Posterior cingulate gyrus (tissue), 11 donors: ENCODE measurements at places on chromosomes 7 and 10.

GRCh38 chr10:113992471-113993011, 51.1 kb upstream of the ADRB1 start:
- DNase-seq = no peak

DNA sequence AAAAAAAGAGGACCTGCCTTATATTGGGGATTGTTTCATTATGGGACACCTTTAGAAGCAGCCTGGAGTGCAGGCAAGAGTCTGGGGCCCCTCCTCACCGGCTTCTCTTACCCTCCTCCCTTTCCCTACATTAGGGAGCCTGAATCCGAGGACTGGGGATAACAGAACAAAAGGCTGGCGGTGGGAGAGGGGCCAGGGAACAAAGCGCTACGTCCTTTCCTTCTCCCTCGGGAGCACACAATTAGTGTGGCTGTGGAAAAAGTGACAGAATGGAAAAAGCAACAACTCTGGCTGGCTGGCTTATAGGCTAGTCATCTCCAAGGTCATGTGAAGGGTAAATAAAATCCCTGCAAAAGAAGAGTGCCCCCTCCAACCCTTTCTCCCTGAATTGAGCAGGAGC, 74.7 kb downstream of the LSM5 start:
- DNase-seq = no peak

DNA sequence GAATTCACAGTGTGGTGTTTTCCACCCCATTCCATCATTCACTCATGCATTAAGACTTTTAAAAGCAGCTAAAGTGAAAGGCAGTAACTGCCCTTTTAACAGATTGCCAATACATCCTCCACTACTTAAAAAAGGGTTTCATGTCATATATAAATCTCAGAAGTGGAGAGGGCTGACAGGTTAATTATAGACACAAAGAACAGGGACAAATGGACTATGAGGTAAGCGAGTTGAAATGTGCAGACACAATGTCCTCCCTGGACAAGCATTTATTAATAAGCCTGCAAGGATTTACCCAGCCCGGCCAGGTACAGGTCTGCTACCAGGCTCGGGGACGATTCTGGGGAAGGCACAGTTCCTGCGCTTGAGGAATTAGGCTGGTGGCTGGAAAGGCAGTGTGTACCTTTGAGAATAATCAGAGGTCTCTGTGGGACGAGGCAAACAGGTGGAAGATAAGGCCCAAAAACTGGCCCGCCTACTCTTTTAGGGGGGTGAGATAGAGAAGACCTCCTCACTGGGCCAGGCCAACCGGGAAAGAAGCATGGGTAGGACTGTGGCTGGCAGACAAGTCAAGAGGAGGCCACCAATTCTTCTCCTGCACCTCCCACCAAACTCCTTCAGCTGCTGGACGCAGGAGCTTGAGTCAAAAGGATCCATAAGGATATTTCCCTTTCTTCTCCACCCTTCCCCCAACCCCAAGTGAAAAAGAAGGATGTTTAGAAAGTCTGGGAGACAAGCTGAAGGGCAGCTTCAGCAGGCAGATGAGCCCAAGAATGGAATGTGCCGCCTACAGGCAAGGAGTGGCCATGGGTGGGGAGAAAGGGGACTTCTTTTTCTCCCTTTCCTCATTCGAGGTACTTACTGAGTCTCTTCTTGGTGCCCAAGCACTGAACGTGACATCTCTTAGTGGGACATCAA, 1.5 kb downstream of the PDLIM1 start:
- DNase-seq = no peak

- no peak for DNase-seq
Observed at GRCh38 chr10:78964274-78964951, 104.4 kb upstream of the ZMIZ1 start.

DNA sequence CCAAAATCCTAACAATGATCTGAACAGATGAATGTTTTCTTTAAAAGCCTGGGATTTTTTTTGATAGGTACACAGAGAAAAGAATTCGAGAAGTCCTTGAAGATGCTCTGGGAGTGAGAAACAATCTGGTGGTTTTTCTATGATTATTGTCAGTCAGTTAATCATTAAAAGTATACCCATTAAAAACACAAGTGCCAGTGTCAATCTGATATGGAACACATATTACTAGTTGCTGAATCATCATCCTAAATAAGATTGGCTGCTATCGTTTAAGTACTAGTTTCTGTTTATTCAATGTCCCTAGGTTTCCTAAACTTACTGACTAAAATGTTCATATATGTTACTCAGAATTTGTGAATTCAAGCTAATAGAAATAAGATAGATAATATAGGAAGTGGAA, 16.1 kb downstream of the COL28A1 start:
- no peak for DNase-seq

DNA sequence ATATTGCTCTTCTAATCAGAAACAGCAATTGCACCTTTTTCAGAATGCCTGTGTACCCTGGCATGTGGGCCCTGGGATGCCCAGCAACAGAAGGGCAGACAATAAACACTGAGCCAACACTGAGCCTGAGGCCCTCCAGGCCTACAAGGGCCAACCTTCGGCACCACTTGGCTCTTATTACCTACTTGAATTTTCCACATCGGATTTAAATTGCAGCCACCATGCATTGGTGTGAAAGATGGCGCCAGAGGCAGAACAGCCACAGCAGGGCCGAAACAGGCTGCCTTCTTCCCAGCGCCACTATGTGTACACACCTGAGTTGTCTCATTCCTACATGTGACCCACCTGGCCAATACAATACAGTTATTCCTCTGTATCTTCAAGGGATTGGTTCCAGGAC, 51.4 kb upstream of the EZH2 start:
- no peak for DNase-seq

DNA sequence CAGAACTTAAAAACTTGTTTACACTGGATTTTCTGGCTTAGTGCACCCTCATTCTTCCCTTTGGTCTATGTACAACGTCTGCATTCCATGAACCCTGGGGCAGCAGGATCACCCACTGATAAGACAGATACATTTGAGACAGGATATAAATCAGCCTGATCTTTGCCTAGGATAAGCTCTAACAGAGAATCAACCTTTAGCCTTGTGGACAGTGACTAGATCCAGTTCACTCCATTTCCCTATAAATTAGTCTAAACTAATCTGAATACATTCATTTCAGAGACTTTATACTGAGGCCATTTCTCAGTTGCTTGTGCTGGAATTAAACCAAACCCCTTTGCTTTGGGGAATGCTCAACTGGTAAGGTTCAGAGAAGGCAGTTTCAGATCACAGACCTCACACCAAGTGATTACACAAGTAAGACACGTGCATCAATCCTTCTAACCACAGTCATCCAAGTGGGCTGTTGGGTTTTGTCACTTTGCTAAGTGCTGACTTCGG, 639.8 kb upstream of the FZD8 start:
- no peak for DNase-seq

DNA sequence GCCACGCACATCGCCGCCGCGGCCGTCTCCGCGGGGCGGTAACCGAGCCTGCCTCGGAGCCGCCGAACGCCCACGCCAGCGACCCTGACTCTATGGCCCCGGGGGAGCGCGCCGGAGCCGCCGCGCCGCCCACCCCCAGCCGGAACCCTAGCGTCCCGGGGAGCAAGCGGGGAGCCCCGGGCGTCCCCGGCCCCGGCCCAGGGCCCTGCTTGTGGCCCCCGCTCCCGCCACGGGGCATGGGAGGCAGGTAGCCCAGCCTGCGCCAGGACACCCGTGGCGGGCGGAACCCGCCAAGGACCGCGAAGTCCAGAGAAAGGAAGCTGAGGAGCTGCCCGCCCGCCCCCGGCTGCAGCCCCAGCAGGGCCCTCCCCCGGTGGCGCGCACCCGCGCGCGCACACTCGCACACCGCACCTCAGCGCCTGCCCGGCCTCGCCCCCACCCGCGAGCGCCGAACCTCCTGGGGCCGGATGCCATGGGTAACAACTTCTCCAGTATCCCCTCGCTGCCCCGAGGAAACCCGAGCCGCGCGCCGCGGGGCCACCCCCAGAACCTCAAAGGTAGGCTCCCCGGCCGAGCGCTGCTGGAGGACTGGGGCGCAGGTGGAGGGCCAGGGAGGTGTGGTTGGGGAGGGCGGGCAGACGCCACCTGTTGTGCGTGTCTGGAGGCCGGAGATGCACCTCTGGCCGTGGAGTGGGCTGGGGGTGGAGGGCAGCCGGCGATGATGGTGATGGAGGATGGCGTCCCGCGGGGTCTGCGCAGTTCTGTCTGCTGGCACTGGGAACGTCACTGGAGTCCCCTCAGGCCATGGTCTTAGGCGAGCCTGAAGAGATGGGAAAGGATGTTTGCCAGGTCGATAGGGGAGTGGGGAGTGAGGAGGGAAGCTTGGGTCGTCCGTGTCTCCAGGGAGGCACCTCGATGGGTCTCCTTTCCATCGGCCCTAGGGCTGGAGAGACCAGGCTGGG, 692 bp downstream of the NEURL1 start:
- DNase-seq = no peak

DNA sequence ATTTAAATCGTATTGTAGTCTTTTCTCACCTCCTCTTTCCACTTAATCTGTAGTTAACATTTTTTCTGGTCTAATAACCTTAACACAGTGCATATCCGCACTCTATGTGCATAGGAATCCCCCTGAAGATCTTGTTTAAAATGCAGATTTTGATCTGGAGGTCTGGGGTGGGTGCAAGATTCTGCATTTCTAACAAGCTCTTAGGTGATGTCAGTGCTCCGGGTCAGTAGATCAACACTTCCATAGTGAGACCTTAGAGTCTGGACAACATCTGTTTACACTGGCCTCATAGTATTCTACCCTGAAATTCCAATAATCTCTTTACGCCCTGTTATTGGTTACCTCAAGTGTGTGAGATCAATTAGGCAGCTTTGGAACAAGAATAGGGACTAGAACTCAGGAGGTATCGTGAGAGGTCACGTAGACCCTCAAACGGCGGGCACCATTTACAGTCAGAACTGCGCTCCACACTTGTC, 434 bp upstream of the PLEKHA8 start:
- no peak for DNase-seq

GRCh38 chr7:149620961-149621360, 123.4 kb upstream of the ZNF746 start:
- DNase-seq = no peak

- DNase-seq = no peak
Observed at GRCh38 chr10:16975188-16975587, 154.4 kb downstream of the CUBN start.

GRCh38 chr10:110344622-110345021, 39.9 kb upstream of the SMNDC1 start:
- no peak for DNase-seq

DNA sequence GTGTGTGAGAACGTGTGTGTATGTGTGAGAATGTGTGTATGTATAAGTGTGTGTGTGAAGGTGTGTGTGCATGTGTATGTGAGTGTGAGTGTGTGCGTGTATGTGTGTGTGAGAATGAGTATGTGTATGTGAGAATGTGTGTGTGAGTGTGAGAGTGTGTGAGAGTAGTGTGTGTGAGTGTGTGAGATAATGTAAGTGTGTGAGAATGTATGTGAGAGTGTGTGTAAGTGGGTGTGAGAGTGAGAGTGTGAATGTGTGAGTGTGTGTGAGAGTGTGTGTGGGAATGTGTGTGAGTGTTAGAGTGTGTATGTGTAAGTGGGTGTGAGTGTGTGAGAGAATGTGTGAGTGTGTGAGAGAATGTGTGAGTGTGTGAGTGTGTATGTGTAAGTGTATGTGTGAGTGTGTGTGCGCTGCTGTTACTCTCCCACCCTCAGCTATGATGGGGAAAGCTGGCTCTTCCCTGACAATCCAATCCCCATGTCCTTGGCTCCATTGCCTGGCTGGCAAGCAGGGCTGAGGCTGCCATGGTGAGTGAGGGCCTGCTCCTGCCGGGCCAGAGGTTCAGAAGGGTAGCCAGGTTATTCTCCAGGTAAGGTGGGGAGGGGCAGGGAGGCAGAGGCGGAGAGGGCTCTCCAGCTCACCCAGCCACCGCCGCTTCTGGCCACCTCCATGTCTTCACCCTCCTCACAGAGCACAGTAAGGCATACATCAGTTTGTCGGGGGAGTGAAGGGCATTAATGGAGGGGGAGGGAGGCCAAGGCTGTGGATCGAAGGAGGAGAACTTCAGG, 72.6 kb upstream of the PCBD1 start:
- DNase-seq = no peak

GRCh38 chr7:114416129-114416990, 1.7 kb downstream of the FOXP2 start:
- no peak for DNase-seq

DNA sequence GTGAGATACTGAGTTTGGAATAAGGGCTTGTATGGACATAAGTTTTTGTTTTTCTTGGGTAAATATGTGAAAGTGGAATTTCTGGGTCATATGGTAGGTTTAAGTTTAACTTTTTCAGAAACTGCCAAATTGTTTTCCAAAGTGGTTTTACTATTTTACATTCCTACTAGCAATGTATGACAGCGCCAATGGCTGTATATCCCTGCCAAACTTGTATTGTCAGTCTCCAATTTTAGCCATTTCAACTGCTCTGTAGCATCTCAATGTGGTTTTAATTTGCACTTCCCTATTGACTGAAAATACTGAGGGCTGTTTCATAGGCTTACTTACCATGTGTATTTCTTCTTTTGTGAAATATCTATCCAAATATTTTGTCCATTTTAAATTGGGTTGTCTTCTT, 90.5 kb upstream of the ZNF32 start:
- DNase-seq = no peak

DNA sequence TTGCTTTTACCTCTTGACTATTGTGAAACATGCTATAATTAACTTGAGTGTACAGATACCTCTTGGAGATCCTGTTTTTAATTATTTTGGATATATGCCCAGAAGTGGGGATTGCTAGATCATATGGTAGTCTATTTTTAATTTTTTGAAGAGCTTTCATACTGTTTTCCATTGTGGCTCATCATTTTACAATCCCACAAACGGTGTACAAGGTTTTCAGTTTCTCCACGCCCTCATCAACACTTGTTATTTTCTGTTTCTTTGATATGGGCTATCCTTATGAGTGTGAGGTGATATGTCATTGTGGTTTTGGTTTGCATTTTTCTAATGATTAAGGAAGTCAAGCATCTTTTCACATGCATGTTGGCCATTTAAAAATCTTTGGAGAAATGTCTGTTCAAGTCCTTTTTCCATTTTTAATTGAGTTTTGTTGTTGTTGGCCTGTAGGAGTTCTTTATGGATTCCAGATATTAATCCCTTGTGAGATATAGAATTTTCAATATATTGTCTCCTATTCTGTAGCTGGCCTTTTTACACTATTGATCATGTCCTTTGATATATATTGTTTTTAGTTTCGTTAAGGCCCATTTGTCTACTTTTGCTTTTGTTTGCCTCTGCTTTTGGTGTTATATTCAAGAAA, 7.5 kb downstream of the AGK start:
- no peak for DNase-seq

DNA sequence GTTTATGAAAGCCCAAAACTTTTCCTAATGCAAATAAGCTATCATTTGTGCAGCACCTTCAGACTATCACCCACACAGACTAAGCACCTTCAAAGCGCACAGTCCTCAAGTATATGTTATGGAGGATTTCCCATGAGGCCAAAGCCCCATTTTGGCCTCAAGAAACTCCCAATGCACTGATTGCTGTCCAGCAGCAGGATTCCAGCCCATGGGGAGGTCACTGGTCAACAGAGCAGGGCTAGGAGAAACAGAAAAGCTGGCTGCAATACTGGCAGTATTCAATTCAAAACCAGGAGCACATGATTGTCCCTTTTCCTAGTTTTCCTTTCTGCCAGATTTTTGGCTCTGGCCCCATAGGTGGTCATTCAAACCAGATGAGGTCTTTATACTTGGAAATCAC, 24.5 kb upstream of the KIAA1217 start:
- DNase-seq = no peak
